ENCODE measurements at places on chromosomes 3 and 15.

GRCh38 chr3:74282202-74282601 lies 332.3 kb downstream of the CNTN3 start:
- no peak for DNase-seq

DNA sequence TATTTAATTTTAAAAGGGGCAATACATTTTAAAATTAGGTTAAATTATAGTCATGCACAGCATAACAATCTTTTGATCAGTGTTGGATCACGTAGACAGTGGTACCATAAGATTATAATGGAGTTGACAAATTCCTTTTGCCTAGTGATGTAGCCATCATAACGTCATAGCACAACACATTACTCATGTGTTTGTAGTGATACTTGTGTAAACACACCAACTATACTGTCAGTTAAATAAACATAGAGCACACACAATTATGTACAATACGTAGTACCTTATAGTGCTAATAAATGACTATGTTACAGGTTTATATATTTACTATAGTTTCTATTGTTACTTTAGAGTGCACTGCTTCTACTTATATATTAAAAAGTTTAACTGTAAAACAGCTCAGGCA lies 31.2 kb downstream of the FOXB1 start:
- no peak for DNase-seq

DNA sequence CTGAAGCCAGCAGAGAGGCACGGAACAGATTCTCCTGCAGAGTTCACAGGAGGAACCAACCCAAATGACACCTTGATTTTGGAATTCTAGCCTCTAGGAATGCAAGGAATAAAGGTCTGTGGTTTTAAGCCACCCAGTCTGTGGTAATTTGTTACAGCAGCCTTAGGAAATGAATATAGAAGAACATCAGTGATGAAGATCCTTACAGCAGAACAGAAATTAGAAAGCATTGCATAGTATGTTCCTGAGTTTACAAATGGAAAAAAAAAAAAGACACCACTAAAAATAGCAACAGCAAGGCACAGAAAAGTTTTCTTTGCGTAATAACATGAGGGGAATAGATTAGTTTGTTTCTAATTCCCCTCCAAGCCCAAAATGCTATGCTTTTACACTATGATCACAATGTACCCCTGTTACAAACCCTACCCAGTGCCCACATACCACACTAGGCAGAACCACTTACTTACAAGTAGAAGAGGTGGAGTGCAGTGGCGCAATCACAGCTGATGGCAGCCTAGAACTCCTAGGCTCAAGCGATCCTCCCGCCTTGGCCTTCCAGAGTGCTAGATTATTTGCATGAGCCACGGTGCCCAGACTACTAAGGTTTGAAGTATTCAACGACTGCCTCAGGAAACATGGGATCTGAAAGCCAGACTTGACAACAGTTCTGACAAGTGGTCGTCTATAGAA lies 84.3 kb downstream of the SHQ1 start:
- DNase-seq = no peak

GRCh38 chr15:53627279-53627678 lies 132.2 kb downstream of the WDR72 start:
- no peak for DNase-seq

- DNase-seq = no peak
These were observed 39.8 kb downstream of the ZFAND6 start for GRCh38 chr15:80099241-80099640.

All from AG04449 (cell line).